Stimulated activated CD4-positive, alpha-beta T cell treated with anti-CD3 and anti-CD28 coated beads, Interleukin-4, amount 100 ng/mL, for 4 hours (primary cell): ENCODE measurements at places on chromosomes 7 and 10.

DNA sequence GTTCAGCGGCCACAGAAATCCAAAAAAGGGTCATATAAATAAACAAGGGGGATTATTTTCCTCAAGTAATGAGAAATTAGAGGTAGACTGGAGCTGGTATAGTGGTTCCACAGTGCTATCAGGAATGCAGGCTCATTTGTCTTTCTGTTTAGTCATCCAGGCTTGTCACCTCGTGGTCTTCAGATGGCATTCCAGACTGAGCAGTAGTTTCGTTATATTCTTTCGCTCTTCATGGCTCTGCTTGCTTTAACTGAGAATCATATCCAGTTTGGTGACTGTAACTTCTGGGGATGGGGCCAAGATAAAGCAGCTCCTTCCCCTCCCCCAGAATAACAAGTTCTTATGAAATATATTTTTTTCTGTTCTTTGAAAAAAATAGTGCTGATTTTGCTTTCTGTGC, 9.5 kb downstream of the ANKIB1 start:
- DNase-seq, result no peak

DNA sequence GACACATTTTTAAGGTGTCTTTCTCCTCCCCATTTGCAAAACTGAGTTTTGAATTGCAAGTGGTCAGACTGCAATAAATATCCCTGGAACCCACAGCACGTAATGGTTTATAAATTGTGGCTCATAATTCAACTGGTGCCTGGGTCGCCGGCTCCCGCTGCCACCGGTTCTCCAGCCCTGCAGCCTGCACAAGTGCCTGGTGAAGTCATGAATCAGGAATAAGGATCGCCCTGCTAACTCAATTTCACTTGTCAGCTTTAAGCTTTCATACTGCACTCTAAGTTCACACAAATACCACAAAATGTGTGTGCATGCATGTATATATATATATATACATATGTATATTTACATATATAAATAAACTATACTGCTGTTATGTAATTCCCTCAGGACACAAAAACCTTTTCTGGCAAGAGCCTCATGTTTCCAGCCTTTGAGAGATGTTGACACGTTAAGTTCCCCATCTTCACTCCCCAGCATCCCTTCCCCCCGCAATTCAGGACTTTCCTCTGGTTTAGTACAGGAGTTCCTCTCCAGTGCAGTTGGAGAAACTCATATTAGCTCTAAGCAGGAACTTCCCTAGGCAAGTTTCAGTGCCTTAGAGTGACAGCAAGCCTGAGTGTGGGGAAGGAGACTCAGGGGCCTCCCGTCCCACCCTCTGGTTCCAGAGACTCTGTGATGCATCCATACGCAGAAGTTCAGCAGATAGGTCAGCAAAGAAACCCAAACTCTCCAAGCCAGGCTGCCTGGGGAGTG, 129.2 kb upstream of the UNC5B start:
- DNase-seq, result no peak

DNA sequence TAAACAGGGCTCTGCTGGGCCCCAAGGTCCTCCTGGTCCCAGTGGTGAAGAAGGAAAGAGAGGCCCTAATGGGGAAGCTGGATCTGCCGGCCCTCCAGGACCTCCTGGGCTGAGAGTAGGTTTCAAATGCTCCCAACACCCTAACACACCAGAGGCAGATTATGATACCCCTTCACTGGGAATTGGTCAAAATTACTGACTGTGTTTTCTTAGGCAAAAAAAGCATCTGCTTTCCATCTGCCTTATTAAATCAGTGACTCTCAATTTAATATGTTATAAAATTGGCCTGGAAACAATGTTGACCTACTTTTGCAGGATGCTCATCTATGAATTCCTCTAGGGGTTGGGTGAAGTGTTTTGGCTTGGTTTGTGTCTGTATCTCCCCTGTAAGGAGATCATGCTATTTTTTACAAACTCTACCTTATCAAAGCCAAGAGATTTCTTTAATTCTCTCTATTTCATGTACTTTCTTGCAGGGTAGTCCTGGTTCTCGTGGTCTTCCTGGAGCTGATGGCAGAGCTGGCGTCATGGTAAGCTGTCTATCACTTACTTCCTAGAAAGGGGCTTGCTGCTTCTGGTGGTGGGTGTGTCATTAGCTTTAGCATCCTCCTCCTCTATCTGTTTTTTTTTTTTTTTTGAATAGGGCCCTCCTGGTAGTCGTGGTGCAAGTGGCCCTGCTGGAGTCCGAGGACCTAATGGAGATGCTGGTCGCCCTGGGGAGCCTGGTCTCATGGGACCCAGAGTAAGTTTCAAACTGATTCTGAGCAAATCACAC, 15.9 kb downstream of the COL1A2 start:
- no peak for DNase-seq

GRCh38 chr7:24968165-24968564, 11.8 kb downstream of the OSBPL3 start:
- DNase-seq, result no peak
